ENCODE measurements at places on chromosomes 12 and 14.

GRCh38 chr12:50572760-50573159 lies 68.0 kb downstream of the DIP2B start:
- no peak for DNase-seq

GRCh38 chr12:111444925-111445725 lies 39.4 kb downstream of the SH2B3 start:
- DNase-seq, result no peak

- DNase-seq, result no peak
Observed at GRCh38 chr12:80941916-80942315, 4.2 kb upstream of the LIN7A start.

DNA sequence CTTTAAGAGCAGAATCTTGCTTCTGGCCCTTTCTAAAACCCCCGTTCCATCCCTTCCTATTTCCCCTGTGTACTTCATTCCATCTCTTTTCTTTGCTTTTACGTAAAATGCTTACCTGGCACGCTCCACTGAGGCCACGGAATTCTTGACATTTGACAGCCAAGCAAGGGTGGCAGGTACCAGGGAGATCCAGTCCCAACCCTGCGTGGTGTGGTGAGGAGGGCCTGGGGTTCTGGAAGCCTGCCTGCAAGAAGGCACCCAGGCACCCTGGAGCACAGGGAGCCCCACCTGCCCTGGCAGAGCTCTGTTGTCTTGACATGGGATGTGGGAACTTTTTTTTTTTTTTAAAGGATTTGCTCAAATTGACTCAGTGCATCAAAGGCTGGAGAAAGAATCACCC lies 48.6 kb downstream of the ITPK1 start:
- no peak for DNase-seq

DNA sequence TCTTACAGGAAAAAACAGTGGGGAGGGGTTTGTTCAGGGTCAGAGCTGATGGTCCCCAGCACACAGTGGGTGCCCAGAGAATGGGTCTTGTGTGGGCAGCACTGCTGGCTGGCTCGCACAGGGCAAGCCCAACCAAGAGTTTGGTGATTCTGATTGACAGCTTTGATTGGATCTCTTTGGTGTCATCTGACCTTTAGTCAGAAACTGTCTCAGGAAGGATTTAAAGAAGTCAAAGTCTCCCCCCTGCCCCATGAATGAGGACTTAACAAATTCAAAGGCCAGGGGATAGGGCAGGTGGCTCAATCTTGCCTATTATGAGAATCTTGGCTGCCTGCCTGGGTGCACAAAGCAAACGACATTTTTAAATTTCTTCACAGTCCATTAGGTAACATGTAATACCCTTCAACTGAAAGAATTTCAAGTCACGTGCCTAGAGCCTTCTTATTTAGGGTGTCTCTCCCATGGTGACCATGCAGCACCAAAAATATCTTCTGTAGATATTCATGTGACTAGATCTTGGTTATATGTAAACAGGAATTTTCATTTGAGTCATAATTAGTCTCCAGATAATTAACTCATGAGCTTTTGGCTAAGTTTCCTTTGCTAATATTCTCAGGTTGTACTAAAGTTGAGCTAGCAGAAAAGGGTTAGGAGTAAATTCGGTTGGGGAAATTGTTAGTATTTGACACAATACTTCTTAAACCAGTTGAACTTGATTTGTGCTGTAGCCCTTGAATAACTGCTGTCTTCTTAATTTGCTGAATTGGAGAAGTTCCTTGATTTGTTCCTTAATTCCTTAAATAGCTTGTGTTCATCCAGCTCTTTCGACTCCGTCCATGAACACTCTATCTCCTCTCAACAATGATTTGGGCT lies 54.5 kb upstream of the HECTD1 start:
- no peak for DNase-seq

DNA sequence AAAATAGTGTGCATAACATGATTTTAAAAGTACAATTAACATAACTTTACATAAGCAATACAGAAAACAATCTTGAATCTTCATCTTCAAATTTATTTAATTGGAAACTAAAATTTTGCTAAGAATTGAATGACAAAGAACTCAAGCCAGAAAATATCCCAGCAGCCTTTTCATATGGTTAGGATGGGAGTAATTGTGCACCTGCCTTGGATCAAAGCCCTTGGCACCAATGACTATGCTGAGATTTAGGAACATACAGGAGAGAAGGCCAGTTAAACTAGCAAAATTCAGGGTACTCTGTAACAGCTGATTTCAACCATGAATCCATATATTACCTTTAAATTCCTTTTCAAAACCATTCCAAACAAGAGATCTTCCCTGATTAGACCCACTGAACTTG lies 5.8 kb downstream of the KERA start:
- no peak for DNase-seq

DNA sequence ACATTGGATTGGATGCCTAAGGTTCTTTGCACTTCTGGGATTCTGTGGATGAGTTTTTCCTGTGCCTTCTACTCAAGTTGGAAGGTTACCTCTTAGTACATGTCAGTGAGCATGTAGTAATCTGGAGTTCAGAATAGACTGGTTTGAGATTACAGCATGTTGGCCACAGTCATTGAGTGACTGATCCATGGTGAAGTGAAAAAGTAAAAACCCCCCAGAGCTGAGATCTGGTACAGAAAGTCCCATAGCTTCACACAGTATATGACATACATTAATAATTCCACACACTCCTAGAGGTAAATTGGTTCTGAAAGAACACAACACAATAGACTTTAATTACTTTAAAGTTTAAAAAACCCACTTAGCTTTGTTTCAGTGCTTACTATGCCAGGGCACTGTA lies 11.9 kb upstream of the CCND2 start:
- no peak for DNase-seq

GRCh38 chr12:59643550-59643949 lies 47.7 kb downstream of the SLC16A7 start:
- DNase-seq, result no peak

DNA sequence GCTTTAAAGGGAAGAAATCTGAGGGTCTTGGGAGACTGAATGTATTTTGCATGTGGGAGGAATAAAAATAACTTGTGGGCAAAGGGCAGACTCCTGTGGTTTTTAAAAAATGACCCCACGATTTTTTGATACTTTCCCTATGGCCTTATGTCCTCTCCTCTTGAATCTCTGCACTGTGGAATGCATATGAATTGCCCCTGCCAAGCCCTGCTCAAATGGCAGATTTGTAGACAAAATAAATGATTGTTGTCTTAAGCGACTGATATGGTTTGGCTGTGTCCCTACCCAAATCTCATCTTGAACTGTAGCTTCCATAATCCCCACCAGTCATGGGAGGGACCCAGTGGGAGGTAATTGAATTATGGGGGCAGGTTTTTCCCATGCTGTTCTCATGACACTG lies 223.8 kb downstream of the DACT1 start:
- no peak for DNase-seq

DNA sequence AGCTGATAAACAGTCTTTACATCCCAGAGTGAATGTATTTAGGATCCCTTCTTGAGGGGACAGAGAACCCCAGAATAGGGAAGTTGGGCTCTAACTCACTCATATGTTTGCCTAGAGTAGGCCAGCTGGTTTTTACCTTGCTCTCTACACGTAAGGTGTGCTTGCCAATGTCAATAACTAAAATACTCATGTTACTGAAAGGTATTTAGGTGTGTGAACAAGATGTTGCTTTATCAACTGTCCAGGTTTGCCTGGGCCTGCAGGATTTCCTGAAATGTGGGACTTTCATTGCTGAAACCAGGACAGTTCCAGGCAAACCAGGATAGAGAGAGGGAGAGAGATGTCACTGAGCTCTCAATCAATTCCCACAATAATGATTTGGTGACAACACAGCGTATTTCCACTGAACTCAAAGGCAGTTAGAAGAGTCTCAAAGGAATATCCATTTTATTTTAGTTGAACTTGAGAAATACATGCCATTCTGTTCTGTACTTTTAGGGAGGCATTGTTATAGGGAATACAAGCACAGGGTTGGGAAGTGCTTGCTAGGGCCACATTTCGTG lies 171.7 kb downstream of the NRXN3 start:
- DNase-seq, result no peak

DNA sequence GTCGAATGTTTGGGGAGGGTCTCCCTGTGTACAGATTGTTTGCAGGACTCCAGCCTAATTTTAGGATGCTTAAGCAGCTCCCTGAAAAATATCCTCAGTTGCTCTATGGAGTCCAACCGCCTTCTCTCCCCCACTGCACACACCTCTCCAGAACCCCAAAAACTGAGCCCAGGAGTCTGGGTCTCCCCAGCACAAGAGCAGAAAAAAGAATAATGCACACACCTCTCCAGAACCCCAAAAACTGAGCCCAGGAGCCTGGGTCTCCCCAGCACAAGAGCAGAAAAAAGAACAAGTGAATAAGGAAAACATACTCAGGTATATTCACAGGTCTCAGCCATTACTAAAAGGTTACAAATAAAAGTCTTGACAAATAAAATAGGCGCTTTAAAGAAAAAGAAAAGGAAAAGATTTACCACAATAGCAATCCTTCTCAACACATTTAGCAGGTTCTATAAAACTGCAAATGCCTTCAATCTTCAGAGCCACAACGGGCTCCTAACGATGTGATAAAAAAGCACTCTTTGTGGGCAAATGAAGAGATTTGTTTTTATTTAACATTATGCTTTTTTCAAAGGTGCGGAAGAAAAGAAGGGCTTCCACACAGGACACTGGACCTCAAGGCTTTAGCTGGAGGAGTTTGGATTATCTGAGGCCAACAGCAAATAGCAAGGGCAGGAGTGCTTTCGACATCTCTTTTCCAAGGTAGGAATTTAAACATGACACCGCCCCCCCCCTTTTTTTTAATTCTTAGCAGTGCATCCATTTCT lies 8.2 kb downstream of the BCL11B start:
- no peak for DNase-seq

DNA sequence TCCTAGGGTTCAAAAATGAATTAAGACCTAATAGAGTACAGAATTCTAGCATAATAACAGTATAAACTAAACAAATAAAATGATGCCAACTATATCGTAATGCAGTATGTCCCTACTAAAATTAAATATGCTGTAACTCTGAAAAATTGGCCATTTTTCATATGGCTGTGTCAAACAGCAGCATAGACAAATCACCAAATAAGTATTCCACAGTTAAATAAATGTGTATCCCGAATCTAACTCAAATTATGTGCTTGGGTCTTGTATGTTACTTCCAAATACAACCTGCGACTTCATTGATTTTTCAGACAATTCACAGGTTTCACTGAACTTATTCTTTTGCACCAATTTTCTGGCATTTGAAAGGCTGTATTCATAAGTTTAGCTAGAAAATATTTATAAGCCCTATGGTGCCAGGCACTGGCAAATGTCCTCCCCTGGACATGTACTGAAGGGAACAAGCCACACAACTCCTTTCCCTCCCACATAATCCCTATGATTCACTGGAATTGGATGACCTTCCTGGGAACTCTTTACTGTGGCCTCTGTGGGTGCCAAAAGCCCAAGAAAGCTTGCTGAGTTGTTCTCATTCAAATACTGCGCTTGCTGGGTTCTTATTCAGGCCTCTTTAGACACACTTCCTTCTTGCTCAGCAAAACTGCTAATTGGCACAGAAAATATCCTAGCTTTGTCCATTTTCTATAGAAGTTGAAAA lies 108.8 kb downstream of the KITLG start:
- no peak for DNase-seq

DNA sequence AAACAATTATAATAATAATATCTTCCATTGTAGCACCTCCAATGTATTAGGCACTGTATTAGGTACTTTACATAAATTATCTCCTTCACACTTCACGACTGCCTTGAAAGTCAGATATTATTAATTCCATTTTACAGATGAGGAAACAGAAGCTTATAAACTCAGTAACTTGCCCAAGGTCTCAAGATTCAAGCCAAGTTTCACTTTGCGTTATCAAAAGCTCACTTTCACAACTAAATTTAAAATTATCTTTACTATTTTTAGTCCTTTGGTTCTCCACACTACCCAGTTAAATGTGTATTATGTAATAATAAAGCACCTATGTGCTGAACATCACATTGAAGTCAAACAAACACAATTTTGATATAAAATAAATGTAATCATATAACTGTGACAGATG lies 55.8 kb downstream of the NUMB start:
- no peak for DNase-seq

DNA sequence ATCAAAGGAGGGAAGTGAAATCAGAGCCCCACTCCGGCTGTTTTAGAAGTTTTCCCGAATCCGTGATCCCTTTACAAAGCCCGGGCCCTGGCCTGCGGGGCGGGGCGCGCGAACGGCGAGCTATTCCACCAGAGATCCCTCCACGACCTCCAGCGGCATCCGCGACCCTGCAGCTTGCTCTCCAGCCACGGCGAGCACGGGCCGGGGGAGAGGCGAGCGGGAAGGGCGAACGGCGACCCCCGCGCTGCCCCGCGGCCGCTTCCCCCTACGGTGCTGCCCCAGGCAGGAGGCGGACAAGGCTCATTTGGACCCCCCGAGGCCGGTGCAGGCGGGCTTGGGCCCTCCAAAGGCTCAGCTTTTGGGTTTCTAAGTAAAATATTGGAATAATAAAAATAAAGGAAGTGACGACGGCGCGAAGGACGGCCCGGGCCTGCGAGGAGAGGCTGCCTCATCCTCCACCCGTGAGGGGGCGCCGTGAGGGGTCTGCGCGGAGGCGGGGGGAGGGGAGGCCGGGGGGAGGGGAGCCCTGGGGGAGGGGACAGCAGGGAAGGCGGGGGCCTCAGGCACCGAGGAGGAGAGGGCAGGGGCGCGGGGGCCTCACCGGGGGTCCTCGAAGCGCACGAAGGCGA lies 613 bp downstream of the SRSF9 start:
- DNase-seq, result no peak

- DNase-seq, result no peak
Observed at GRCh38 chr12:98606359-98606988, 13.0 kb downstream of the SLC25A3 start.

DNA sequence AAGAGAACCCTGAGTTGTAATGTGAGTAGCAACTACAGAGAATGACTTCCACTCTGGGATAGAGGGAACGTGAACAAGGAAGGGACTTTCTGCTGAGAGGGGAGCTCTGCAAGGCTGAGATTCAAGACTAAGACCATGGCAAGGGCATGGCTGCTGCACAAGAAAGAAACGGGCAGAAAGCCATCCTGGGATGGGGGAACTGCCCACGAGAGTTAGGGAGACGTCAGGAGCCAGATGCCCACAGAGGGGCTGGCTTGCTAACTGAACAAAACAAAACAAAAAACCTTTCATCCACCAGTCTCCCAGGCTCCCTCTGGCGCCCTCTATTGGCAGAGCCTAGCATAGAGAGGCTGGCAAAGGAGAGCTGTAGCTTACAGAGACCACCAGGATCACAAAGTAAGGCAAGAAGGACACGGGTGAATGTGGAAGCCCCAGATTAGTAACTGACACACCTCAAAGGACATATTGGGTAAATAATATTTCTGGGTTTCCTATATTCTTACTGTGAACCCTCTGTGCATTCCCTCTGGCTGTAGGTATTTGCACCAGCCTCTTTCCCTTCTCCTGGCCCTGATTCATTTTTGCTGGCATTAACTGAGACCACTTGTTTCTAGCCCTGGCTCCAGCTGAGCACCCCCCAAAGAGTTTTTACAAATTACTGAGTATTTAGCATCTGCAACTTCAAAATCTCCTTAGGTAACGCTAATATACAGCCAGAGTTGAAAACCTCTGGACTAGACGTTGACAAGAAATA lies 338.3 kb downstream of the EMP1 start:
- no peak for DNase-seq

- DNase-seq, result peak; percentile 50
Observed at GRCh38 chr14:104393898-104394381, 185.6 kb upstream of the C14orf180 start.
